ENCODE measurements at places on chromosomes 7 and 10.

DNA sequence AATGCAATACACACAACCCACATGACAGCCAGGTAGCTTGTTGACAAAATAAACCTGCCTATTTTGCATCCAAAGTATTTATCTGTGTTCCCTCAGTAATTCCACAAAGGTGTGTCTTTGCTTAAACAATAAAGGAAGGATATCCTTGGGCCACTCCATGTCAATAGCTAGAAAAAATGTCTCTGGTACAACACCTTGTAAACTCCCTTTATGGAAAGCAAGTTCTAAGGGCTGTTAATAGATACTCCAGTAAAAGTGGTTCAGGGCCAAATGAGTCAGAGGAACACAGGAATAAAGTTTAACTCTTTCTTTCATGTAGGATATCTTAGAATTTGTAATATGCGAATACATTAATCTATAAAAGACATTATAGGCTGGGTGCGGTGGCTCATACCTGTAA lies 96.9 kb upstream of the LRRTM3 start:
- DNase-seq: no peak

DNA sequence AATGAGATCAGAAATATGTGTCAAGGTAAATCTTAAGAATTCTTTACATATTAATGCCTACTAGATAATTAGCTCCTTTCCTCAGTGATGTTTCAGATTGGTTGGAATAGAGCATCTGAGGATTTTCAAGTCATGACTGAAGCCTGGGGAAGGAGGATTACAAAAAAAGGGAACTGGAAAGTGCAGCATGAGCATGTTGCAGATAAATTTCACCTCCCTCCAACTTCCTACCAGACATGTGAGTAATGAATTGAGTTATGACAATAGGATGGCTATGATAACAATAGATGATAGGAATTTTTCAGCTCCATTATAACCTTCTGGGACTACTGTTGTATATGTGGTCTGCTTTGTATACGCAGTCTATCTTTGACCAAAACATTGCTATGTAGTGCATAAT lies 104.2 kb upstream of the RAB18 start:
- no peak for DNase-seq

GRCh38 chr7:156474241-156474743 lies 166.3 kb upstream of the RNF32 start:
- DNase-seq: no peak

DNA sequence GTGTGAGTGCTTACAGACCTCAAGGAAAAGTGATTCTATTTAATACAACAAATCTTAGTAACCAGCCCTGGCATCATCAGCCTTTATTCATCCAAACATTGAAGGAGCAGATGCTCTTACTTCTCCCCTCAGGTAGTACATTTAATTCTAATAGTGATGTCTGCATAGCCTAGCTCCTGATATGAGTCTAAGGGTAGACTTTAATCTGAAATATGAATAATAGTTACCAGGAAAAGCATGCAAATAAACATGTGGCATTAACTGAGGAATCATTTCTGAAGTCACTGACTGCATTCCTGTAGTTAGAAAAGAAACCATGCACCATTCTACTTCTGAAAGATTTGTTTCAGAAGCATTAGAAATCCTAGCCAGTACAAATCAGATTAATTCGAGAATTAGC lies 25.7 kb upstream of the LMBR1 start:
- DNase-seq: no peak

GRCh38 chr7:138837627-138838026 lies 39.6 kb upstream of the ATP6V0A4 start:
- no peak for DNase-seq

DNA sequence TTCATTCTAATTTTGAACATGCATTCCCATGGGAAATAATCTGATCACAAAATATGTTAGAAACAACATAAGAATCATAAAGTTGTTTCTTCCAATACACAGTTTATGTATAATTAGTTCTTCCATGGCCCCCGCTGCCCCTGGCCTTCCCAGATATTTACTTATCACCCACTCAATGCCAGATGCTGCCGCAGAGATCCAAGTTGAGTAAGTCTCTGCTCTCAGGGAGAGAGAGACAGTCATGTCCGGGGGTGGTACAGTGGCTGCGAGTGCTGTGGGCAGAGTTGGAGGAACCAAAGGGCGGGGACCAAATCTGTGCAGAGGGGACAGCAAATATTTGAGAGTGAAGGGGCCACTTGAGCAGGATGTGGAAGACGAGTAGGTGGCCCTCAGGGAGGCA lies 37.1 kb downstream of the COL26A1 start:
- DNase-seq: no peak

DNA sequence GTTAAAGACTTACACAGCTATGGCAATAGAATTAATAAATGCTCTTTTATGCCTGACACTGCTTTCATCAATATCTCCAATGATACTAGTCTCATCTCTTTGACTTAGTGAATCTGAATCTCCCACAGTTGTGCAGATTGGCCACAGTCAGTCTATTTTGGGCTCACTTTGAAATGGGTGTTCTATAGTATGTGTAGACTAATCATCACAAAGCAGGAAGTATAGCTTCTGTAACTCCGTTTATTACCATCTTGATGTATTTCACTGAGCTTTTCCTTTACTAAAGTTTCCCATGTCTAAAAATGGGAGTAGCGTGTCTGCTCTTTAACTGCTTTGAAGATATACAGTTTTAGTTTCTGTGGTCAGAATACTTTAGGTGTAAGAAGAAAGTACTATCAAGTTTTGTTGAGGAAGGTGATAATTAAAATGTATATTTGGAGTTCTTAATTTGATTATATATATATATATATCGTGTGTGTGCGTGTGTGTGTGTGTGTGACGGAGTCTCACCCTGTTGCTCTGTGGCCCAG lies 70.1 kb downstream of the ST7 start:
- DNase-seq: no peak

DNA sequence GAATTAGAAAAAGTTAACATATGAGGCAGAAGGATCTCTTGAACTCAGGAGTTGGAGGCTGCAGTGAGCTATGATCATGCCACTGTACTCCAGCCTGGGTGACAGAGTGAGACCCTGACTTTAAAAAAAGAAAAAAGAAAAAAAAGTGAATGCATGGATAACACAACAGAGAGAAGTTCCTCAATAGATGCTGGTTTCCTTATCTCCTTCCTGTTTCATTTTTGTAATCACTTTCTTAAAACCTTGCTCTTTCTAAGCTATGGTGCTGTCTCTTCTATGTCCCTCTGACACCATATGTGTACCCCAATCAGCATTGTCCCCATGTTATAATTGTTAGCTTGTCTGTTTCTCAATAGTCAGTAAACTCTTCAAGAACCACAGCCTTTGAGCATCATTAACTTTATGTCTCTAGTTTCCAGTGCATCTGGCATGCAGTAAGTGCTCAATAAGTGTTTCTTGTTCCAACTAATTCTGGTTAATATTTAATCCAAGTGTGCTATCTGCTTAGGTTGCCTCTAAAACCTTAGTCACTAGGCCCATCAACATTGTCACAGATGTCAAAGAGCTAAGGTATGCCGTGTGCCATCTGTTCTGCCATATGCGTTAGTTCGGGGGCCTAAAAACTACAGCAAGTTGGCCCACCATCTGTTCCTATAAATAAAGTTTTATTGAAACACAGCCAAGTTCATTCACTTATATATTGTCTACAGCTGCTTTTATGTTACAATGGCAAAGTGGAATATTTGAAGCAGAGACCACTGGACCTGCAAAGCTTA lies 36.2 kb downstream of the MPP7 start:
- no peak for DNase-seq

Data from cortex of kidney (tissue), 1 donor.